ENCODE measurements at places on chromosomes 16 and 17. TPM values are rescaled to one million over a fixed set of nuclear protein-coding genes. Genes with fewer than 3 reads are reported as not detected.
A peak's percentile ranks its signal among the peaks of the same experiment; 100 is the strongest.

DNA sequence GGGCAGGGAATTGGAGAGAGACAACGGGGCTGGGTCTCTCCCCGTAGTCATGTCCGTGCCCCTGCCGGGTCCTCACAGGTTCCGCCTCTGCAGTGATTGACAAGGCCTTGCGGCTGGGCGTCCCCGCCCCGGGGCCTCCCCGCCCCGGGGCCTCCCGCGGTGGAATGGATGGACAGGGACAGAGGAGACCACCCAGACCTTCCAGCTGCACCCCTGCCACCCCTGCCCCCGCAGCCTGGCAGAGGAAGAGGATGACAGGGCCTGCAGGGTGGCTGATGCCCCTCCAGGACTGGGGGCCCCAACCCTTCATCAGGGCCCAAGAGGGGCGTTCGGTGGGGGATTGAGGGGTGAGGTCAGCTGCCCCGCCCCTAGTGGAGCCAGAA lies 216.4 kb upstream of the CIBAR2 start:
- peak; percentile 51 for DNase-seq

DNA sequence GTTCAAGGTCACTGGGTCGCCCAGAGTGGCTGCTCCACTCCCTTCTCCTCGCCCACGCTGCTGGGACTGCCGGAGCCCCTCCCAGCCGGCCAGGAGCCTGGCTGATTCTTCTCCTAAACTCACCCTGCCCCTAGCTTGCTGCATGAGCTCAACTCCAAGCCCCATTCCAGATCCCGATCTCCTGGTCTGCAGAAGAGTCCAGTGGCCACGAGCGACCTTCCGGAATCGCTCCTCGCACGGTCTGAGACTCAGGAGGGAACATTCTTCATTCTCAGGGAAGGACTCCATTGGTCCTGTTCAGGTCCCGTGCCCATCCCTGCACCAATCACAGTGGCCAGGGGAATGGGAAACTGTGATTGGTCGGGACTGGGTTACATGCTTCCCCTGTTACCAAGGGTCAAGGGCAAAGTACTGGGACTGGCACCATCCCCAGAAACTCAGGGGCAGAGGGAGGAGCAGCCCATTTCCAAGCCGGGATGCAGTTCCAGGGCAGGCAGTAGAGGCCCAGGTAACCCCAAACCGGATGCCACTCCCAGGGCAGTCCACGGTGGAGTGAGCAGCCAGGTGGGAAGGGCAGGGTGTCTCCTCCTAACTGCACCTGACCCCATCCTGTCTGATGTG lies 24.5 kb upstream of the CIBAR2 start:
- peak; percentile 26 for DNase-seq

DNA sequence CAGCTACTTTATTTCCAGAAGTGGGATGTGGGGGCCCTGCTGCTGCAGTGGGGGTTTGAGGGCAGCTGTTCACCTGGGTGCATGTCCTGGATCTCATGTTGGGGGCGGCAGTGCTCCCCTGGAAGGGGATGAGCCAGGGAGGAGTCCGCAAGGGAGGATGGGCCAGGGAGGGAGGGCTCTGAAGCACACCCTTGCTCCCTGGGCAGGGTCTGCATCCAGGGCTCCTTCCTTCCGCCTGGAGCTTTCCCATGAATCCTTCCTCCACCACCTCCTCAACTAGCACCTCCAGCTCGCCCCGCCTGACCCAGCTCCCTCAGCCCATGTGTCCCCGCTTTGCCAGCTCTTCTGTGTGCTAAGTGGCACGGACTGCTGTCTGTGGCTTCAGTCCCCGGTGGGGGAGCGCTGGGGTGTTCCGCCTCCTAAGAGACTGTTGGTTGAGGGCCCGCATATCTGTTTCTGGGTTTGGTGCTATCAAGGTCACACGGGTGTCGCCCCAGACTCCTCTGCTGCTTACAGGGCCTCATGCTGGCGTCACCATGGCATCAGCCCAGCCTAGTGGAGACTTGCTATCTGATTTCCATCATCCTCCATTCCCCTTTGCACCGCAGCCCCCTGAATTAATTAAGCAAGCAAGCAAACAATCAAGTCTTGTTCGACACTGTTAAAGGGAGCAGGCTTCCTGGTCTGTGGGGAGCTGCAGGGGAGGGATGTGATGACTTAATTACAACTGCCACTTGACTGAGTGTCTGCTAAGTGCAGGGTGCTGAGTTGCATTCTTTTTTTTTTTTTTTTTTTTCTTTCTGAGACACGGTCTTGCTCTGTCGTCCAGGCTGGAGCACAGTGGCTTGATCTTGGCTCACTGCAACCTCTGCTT lies 71.8 kb downstream of the PRKCA start:
- DNase-seq = peak; percentile 78

DNA sequence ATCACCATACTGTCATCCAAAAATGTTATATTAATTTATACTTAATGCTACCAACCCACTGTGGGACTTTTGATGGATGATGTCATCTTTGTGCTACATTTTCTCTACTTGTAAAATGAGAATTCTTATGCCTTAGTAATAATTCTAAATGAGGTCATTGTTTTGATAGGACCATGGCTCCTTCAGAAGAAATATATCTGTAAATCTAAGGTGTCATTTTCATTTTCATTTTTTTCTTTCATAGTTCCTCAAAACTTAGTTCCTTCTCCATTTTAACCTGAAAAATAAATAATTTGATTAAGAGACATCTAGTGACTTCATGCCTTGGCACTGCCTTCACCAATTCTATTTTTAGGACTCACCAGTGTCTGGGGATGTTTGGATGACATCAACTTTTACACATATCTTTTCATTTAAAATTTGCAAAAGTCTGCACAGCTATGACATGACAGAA lies 48.7 kb downstream of the GPRC5B start:
- no peak for DNase-seq

DNA sequence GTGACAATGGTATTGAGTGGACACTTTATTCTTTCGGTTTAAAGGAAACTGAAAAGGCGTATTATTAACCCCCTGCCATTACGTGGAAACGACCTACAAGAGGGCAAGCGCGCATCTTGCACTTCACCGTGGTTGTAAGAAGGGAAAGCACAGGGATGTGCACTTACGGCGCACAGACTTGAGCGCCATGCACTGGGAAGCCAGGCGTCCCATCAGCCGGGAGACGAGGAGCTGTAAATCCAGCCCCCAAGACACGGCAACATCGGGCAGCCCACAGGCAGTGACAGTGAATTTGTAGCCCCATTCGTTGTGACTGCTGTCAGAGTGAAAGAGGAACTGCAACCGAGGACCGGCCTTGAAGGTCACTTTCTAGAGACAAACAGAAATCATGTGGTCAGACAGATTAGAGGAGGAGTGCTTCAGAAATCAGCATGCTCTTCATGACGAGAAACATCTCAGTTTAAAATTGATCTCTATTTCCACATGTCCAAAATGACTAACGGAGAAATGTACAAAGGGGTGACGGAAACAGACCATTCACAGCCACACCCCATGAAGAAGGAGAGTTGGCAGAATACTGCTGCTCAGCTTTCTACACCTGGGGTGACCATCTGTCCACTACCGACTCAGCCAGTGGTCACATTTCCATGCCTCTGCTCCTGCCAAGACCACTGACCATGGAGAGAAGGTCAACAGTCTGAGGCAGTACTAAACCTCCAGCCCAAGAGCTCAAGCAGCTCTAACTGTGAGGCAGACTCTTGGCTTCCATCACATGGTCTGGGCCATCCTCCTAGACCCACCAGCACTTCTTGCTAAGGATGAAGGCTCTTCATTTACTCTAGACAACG lies 68.6 kb downstream of the ZZEF1 start:
- DNase-seq = no peak

GRCh38 chr16:58128181-58128631 lies 975 bp downstream of the CFAP20 start:
- DNase-seq = no peak

DNA sequence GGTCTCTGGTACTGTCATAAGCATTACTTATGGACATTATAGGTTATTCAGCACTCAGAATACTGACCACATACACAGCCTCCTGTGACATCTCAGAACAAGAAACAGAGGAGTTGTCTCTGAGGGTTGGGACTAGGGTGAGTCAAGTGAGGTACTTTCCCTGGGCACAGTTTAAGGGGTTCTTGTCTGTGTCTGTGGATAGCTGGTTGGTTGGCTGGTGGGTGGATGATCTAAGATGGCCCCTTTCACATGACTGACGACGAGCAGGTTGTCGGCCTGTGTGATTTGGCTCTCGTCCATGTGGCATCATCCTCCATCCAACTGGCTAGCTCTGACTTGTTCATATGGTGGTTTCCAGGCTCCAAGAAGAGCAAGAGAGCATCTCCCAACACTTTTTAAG lies 163.9 kb downstream of the PRKCB start:
- DNase-seq = no peak

GRCh38 chr16:52718046-52718445 lies 171.1 kb upstream of the TOX3 start:
- DNase-seq = no peak

DNA sequence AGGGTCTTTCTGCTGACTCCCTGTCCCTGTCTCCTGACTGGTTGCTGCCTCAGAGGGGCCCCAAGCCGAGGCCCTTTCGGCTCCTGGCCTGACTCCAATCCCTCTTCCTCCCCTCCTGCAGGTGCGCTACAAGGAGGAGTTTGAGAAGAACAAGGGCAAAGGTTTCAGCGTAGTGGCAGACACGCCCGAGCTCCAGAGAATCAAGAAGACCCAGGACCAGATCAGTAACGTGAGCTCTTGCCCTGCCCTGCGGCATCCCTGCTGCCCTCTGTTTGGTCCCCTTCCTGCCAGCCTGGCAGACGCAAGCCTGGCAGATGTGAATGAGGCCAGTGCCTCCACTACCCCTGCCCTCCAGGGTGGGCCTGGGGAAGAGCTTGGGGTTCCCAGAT lies 27.1 kb upstream of the LASP1NB start:
- DNase-seq = no peak

The MPP3 gene
- 17.7 TPM for total RNA-seq

The CX3CL1 gene
- total RNA-seq = 1.3 TPM

The TBX2 gene
- total RNA-seq = 1.4 TPM

The TMEM100 gene
- total RNA-seq = 0.06 TPM

The ADAD2 gene
- total RNA-seq = not detected

Measured in Daoy (cell line).